ENCODE measurements at places on chromosomes 4 and X. TPM values are rescaled to one million over a fixed set of nuclear protein-coding genes. Genes with fewer than 3 reads are reported as not detected.

- no peak for DNase-seq
These were observed 12.6 kb upstream of the UGT2B15 start for GRCh38 chr4:68683034-68683433.

DNA sequence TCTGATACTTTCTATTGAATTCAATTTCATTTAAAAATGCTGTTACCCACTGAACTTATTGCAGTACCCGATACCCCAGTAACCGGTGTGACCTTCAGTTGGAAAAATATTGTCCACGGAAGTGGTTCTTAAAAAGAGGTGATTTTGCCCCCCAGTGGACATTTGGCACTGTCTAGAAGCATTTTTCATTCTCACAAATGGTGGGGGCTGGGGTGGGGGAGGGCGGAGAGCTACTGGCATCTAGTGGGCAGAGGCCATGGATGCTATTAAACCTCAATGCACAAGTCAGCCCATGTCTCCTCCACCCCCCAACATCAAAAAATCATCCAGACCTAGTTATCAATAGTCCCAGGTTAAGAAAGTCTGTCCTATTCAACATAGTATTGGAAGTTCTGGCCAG lies 19.6 kb upstream of the CHM start:
- DNase-seq, result no peak

DNA sequence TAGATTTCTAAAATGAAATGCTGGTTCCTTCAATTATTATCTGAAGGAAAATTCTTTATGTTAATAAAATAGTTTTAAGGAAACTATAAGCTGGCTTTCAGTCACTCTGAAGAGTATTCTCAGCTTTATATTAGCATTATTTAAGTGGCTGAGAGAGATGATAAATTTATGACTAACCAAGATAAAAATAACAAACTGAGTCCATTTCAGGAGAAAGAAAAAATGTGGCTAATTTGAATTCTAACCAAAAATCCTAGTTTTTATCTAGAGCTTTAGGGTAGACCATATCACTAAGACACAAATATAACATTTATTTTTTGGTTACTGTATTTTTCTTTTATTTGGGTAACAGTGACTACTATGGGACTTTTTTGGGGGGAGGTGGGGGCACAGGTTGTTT lies 59.4 kb upstream of the NAP1L5 start:
- DNase-seq, result no peak

DNA sequence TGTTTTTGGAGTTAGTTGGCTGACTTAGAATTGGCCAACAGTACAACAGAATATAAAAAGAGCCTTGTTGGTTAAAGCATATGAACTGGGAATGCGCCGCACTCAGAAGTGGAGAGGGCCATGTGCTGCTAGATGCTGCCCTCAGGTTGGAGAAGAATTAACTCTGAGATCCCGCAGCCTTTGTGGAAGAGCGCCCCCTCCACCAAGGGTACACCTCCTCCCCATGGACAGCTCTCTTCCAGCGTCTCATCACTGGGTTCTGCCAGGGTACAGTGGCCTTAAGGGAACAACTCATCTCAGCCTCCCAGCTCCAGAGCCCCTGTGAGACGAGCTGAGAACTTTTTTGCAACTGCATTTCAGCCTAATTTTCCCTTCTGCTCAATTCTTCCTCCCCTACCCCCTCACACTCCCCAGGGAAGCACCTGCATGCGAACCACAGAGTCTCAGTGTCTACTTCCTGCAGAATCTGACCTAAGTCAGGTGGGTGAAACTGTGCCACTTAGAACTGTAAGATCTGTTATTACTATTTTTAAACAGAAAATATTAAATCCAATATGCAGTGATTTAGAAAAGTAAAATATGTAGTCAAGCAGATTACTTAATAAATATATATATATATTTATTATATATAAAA lies 380.6 kb downstream of the RAB28 start:
- DNase-seq, result no peak

GRCh38 chr4:132333724-132334047 lies 815.4 kb upstream of the PCDH10 start:
- DNase-seq, result no peak

DNA sequence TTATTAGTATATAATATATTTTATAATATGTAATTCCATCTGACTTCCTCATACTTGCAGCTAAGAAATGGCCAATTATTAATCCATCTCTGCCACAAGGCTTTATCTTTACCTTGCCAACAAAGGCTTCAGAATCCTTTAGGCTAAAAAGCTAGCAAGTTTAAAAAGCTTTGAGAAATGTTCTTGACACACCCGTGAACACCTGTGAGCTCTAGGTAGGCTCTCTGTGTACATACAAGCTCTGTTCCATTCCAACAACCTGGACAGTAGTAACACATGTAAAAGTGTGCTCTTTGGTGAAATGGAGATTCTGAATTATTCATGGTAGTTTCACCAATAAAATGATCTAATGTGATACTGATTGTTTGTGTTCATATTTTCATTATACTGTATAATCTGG lies 49.7 kb upstream of the USP9X start:
- DNase-seq, result no peak

DNA sequence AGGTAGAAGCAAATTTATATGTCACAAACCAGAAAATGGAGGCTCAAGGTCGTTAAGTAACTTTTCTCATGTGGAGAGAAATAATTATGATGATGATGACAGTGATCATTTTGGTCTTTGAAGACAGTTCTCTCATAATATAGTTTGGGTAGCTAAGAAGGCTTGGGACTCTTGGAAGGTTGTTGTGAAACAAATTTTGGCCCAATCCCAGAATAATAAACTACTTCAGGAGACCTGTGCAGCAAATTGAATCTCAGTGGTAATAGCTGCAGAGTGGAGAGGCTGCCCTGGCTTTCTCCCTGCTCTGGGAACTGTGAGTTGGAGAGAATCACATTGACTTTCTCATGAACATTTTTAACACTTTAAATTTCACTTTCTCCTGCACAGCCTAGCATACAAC lies 217.2 kb upstream of the BOD1L1 start:
- DNase-seq, result no peak

DNA sequence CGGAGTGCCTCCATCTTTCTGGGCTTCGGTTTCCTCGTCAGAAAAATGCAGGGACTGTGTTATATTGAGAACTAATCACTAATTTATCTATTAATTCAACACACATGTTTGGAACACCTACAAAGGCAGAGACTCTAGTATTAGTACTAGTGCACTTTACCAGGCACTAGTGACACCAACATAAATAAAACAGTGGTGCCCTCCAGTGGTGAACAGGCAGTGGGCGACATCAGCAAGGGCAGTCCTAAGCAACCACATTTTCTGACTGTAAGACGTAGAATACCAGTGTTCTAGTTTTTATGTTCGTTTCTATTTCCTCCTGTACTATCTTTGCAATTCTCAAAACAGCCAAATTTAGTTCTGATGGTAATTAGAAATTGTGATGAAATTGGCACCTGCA lies 69.1 kb upstream of the UCP1 start:
- peak; percentile 45 for DNase-seq

DNA sequence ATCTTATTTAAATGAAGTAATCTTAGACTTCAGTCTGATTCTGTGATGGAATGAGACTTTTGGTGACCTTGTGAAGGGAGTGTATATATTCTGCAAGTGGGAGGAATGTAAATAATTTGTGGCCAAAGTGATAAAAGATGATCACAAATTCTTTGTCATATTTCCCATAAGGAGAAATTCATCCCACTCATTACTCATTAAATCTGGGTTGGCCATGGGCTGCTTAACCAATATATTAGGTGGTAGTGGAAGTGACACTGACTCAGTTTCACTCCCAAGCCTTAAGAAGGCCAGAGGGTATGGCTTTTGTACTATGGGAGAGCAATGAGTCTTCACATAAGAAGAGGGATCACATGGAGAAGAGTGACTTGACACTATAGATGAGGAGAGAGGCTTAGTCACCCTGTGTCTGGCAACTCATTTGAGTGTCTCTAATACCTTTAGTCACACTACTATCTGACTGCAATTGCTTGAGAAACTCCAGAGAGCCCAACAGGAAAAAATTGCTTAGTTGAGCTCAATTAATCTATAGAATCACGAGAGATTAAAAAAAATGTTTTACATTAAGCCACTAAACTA lies 408.2 kb upstream of the PITX2 start:
- peak; percentile 87 for DNase-seq

GRCh38 chr4:19829101-19829500 lies 422.6 kb upstream of the SLIT2 start:
- no peak for DNase-seq

- DNase-seq, result no peak
These were observed 507.6 kb downstream of the CENPC start for GRCh38 chr4:67037504-67038227.

AMBN gene
- total RNA-seq, result not detected

DCAF12L2 gene
- not detected for total RNA-seq

QRFPR gene
- total RNA-seq, result not detected

GRCh38 chr4:152709675-152710438 lies 30.1 kb upstream of the TMEM154 start:
- peak; percentile 4 for DNase-seq

- DNase-seq, result peak; percentile 69
These were observed 53.4 kb downstream of the PPEF2 start for GRCh38 chr4:75848891-75849290.

TBC1D8B gene
- total RNA-seq, result 9.3 TPM

FRAS1 gene
- 20.0 TPM for total RNA-seq

ANKRD50 gene
- total RNA-seq, result 16.4 TPM

NMU gene
- not detected for total RNA-seq

GRCh38 chrX:10239611-10240064 lies 82.9 kb downstream of the CLCN4 start:
- peak; percentile 72 for DNase-seq

TCP11X2 gene
- total RNA-seq, result not detected

DNA sequence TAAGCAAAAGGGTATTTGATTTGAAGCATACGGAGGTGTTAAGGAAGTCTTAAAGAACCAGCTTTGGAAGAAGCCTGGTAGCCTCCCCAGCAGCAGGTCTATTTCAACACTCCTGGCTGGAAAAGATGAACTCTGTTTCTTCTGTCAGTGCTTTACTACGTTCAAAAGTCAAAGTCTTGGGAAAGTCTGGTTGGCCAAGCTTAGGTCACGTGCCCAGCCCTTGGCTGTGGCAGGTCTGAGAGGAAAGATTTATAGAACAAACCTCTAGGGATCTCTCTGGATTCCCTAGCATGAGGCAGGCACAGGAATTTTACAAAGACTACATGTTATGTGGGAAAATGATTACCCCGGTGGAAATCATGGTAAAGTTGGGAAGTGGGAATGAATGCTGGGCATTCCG lies 8.6 kb upstream of the ARHGAP10 start:
- DNase-seq, result peak; percentile 17

- no peak for DNase-seq
These were observed 44.5 kb downstream of the MAGEB16 start for GRCh38 chrX:35842674-35843073.

- no peak for DNase-seq
These were observed 332.0 kb downstream of the PCDH18 start for GRCh38 chr4:137200322-137200721.

DNA sequence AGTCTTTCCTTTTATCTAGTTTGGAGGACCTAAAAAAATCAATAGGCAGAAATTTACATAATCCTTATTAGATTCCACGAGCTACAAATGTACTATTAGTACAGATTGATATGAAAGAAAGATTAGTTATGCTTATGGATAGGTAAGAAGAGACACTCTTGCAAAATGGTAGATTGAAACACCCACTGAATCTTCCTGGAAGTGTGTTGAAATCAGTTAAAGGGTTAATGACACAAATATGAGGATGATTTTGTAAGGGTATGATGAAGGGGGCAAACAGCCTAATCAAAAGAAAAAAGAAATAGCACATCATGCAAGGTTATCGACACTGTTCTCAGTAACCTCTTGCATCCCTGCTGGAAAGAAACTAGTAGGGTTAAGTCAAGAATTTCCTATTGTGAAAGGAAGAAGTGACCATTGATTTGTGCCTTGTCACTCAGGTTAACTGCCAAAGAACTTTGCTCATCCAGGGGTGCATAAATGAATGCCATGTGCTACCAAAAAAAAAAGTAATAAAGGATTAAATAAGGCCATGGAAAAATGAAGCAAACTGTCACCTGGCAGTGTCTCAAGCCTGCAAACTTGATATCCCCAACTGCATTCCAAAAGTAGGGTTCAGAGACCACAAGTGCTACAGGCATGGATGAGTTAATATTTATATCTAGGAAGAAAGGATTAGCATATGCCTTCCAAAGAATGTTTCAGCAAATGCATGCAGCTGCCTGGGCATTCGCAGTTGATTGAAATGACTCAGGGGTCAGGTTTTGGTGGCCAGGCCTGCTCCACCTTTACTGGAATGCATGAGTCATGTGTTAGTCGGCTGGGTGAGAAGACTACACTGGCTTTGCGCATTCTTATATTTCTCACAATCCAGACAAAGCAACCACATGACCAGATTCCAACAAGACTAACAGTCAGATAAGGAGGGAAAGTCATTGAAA lies 78.3 kb upstream of the ATXN3L start:
- DNase-seq, result peak; percentile 94

DNA sequence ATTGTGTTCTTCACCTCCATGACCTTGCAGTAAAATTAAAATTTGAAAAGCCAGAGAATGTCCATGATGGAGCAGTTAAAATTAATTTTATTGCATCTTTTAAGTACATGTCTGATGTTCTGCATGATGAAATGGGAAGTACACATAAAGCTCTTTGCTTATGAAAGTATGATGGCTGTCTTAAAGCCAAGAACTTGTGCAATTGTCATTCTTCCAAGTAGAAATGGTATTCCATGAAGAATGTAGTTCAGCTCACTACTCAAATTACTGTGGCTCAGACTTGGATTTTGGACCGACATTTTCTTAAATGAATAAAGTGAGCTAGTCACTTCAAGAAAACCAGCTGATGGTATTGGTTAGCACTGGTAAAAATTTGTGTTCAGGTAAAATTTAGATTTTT lies 161.7 kb upstream of the CXCL13 start:
- DNase-seq, result peak; percentile 24

GPR82 gene
- not detected for total RNA-seq

SSX2 gene
- total RNA-seq, result not detected

DNA sequence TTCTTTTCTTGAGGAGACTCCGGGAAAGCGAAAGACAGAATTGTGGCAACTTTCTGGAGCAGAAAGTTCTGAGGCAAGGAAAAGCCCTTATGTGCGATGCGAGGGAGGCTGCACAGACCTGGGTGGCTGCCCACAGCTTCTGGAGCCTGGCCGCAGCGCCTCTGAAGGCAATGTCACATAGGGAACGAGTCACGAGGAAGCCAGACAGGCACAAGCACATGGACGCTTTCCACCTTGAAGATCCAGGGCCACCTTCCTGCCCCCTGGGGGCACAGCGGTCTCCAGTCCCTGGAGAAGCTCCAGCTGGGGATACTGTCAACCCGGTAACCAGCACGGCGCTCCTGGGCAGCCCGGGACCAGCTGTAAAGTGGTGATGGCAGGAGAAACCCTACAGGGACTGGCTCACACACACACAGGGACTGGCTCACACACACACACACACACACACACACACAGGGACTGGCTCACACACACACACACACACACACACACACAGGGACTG lies 69.8 kb downstream of the MTNR1A start:
- DNase-seq, result peak; percentile 44

GRCh38 chr4:19195696-19196095 lies 1056.0 kb upstream of the SLIT2 start:
- no peak for DNase-seq

Data from GM23248 (cell line).